ENCODE measurements at places on chromosomes 13 and 19.
A peak's percentile ranks its signal among the peaks of the same experiment; 100 is the strongest.

DNA sequence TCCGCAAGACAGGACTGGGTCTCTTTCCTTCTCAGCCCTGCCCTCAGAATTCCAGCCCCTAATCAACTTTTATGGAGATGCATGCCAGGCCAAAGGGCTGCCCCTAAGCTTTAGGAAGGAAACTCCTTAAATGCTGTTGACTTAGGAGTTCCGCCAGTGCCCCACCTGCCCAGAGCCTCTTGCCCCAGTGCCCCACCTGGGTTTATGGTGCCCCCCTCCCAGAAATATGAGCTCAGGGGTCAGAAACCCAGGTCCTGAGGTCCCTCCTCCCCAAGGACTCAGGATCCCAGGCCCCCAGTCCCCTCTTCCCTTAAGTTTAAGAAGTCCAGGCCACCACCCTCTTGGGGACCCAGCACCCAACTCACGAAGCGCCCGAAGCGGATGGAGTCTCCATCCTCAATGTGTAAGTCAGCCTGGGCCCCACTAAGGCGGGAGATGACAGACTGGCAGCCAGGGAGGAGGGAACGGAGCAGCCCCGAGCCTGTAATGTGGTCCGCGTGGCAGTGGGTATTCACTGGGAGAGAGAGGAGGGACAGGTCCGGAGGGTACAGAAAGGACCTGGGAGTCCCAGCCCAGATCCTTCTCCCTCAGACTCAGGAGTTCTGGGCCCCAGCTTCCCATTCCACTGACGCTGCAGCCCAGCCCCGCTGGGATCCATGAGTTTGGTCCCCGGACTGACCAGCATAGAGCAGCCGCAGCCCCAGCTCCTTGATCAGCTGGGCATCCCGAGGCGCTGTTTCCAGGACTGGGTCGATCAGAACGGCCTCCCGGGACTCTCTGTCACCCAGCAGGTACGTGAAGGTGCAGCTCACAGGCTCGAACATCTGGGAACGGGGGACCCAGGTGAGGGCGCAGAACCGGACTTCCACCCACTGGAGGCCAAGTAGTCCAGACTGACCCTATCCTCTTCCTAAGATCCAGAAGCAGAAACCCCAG lies 897 bp downstream of the ETHE1 start:
- peak; percentile 23 for DNase-seq

DNA sequence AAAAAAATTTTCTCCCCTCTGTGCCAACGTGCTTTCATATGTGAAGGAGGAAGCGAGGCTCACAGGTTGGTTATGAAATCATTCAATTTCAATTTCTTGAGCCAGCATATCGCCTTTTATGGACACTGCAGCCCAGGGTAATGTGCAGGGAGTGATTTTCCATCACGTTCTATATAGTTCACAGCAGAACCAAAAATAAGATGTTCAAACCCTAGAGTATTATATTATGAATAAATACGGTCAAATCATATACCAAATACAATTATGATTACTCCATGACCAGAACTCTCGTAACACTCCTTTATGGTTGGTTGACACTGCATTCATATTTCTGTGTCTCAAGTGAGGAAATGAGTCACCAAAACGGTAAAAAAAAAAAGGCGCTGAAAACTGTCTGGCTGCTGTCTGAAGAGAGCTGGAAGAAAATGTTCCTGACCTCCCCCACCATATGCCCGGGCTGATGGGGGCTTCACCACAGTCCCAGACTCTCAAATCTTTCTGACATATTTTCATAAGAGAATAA lies 75.8 kb upstream of the UBAC2 start:
- DNase-seq = peak; percentile 34

GRCh38 chr13:20405691-20406090 lies 120.0 kb downstream of the CRYL1 start:
- DNase-seq = no peak

DNA sequence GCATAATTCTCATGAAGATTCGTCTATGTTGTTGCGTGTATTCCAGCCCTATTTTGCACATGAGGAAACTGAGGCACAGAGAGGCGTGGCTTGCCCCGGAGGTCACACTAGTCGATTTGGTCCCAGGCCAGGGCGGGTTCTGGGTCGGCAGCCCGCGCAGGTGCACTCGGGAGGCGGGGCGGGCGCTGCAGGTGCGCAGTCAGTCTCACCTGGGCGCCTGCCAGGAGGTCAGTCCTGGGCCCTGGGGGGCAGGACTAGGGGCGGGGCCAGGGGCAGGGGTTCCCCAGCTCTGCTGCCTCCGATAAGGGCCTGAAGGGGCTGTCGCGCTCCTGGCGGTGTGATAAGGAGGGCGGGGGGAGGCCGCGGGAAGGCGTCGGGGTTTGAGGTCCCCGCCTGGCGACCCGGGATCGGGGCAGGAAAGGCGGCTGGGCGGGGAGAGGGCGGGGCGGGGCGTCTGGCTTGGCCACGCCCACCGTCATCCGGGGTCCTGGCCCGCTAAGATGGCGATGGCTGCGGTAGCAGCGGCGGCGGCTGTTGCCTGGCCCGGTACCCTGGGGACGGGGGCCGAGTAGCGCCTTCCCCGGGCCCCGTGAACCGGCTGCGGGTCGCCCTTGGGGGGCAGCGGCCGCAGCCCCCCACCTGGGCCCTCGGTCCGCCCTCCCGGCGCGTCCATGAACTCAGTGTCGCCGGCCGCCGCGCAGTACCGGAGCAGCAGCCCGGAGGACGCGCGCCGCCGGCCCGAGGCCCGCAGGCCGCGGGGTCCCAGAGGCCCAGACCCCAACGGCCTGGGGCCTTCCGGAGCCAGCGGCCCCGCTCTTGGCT lies at the start of gene ATG4D:
Gene ATG4D, plus strand, starts transcription at position 485 of the 822 bp plus-strand sequence. Its CDS starts 187 bp downstream, at position 672.
- DNase-seq = peak; percentile 84

- DNase-seq = peak; percentile 30
Measured at GRCh38 chr19:46601318-46602224, at the start of gene CALM3. Gene CALM3 (plus strand): TSS chr19:46601330. CDS start chr19:46601435, 105 bp downstream.

GRCh38 chr13:48232420-48233045 lies 473 bp upstream of the ITM2B start:
- DNase-seq = no peak

DNA sequence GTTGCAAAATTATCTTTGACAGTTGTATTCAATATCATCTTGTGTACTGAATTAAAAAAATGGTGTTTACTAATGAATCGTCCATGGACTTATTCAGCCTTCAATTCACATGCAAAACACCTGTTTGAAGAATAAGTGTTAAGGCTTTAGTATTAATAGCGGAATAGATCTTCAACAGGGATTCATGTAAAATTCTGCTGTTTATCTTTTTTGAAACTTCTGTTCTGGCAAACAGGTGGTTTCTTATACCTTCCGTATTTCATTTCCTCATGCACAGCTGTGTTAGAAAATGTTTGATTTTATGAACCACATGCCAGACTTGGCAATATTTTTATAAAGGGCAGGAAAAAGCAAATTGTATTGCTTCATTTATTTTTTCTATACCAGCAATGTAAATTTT lies 255.7 kb downstream of the DACH1 start:
- no peak for DNase-seq

DNA sequence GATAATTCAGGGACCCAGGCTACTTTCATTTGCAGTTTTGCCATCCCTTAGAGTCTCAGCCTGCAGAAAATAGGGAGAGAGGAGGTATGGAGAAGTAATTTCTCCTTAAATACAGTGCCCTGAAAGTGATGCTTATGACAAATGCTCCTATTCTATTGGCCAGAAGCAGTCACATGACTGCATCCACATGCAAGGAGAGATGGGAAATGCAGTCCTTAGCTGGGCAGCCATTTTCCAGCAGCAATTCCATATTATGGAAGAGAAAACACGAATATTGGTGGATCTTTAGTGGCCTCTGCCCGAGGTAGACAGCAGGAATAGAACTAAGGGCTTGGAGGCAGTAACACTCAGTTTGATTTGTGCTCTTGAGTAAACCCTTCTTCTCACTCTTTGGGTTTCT lies 39.4 kb downstream of the VAV1 start:
- DNase-seq = peak; percentile 47

- DNase-seq = peak; percentile 41
Measured at GRCh38 chr13:22162889-22163288, 492.0 kb downstream of the FGF9 start.

DNA sequence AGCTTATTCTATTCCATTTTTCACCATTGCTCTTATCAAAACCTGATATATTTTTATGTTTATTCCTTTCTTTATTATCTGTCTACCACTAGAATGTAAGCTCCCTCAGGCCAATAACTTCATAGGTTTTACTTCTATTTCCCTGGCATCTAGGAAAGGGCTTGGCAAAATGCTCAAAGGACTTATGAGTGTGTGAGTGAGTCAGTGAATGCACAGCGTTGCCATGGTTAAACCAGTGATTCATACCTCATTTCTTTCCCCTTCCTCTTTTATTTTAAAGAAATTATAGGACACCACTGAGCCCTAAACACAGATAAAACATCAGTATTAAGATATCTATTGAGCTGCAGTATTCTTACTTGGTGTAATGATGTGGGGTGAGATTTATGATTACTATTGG lies 162.1 kb downstream of the GPC6 start:
- no peak for DNase-seq

DNA sequence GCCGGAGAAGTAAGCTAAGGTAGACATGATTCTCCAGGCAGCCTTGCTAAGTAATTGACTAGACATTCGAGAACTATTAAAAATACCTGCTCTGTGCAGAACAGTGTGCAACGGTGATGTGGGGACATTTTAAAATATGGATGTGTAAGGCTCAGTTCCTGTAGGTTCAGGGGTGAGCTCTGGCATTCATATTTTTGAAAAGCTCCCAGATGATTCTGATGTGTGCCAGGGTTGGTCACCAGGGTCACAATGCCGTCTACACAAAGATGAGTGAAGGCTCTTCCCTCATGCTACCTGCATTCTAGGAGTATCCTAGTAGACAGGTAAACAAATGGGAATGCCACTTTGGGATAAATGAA lies 702 bp upstream of the EPSTI1 start:
- DNase-seq = no peak

- no peak for DNase-seq
Measured at GRCh38 chr13:75181906-75182305, 300.1 kb downstream of the TBC1D4 start.

- DNase-seq = no peak
Measured at GRCh38 chr13:28538932-28539331, 44.0 kb upstream of the FLT1 start.

DNA sequence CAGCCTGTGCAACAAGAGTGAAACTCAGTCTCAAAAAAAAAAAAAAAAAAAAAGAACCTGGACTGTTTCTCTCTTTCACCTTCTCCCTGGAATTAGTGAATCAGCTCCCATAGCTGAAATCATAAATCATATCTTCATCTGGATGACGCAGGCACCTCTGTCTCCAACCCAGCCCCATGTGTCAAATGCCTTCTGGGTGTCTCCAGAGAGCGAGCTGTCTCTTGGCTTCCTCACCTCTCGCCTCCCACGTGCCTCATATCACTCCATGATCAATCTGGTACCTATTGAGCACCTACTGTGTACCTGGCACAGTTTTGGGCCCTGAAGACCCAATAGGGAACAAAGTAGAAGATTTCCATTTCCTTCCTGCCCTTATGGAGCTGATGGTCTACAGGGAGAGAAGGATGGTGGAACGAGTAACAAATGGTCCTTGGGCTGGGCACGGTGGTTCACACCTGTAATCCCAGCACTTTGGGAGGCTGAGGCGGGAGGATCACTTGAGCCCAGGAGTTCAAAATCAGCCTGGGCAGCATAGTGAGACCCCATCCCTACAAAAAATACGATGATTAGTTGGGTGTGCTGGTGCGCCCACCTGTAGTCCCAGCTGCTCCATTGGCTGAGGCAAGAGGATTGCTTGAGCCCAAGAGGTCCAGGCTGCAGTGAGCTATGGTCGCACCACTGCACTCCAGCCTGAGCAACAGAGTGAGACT lies 2.5 kb downstream of the HSD11B1L start:
- DNase-seq = no peak

- no peak for DNase-seq
Measured at GRCh38 chr13:36875961-36876360, 44.1 kb downstream of the SMAD9 start.

DNA sequence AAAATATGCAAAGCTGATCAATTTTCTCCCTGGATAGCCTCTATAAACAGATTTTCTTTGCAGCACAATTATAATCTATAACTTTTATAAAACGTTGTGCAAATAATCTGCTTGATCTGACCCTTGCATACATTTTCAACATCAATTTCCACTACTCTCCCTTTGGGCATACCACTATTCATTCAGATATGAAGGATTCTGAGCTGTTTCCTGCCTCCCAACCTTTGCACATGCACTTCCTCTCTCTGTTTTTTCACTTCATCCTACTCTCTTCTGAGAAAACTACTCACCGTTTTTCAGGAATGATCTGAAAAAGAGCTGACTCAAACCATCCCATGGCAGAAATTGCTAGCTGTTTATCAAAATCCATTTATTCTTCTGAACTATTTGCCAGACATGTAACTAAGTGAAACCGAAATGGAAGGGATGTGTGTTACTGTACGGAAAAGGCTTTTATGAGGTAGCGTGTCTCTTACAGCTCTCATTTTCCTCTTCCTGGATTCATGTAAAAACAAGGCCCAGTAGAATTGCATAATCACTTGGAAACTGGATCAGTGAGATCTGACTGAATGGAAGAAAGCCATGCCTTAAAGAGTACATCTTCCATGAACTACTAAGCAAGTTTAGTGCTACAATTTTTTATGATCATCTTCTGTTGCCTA lies 1447.3 kb upstream of the MIR17HG start:
- no peak for DNase-seq

DNA sequence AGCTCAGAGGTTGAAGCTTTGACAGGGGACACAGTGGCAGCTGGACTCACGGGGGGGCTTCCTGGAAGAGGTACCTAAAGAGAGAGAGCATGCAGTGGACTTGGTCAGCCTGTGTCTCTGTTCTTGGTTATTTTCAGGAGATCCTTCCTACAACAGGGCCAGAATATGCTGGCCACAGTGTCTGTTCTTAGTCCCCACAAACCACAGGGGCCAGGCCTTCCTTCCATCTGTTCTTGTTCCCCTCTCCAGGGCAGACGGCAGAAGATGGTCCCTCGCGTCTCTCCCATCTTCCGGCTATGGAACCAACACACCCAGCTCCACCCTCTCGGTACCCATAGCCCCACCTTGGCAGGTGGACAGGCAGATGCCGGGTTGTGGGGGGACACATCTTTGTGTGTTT lies 24.8 kb downstream of the MAST3 start:
- no peak for DNase-seq

DNA sequence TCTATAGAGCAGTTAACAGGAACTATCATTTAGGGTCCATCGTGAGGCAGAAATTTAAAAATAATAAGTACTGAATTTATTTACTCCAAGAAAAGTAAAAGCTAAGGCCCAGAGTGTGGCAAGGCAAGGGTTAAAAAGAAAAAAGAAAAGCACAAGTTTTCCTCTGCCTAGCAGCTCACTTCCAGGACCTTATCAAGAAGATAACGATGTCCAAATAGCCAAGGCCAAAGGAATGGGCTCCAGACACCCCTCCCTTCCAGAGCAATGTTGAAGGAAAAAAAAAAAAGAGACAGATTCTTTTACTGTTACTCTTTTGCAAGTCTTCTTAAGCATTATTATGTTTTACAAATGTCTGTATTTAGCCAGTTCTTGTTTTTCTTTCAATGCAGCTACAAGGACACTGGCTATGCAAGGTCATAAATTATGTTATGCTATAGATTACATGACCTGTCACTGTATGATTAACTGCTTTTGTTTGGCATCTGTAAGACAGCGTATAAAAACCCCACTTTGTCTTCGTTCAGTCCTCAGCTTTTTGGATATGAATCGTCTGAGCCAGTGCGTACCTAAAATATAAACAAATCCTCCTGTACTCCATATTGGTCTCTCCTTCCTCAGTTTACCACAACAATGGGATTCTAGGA lies 2.9 kb upstream of the ZNF700 start:
- no peak for DNase-seq
